ENCODE measurements at places on chromosomes 7 and 10.
A peak's percentile ranks its signal among the peaks of the same experiment; 100 is the strongest.

- no peak for DNase-seq
Observed at GRCh38 chr10:113304726-113305125, 248.1 kb upstream of the HABP2 start.

GRCh38 chr7:31251441-31251840 lies 89.1 kb downstream of the NEUROD6 start:
- DNase-seq = no peak

DNA sequence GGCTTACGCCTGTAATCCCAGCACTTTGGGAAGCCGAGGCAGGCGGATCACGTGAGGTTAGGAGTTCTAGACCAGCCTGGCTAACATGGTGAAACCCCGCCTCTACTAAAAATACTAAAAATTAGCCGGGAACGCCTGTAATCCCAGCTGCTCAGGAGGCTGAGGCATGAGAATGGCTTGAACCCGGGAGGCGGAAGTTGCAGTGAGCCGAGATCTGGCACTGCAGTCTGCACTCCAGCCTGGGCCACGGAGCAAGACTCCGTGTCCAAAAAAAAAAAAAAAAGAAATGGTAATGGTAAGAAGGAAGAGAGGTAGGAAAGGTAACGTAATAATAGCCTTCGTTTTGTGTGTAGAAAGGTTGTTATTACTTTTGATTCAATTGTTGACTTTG lies 1.2 kb downstream of the HSPA14 start:
- no peak for DNase-seq

DNA sequence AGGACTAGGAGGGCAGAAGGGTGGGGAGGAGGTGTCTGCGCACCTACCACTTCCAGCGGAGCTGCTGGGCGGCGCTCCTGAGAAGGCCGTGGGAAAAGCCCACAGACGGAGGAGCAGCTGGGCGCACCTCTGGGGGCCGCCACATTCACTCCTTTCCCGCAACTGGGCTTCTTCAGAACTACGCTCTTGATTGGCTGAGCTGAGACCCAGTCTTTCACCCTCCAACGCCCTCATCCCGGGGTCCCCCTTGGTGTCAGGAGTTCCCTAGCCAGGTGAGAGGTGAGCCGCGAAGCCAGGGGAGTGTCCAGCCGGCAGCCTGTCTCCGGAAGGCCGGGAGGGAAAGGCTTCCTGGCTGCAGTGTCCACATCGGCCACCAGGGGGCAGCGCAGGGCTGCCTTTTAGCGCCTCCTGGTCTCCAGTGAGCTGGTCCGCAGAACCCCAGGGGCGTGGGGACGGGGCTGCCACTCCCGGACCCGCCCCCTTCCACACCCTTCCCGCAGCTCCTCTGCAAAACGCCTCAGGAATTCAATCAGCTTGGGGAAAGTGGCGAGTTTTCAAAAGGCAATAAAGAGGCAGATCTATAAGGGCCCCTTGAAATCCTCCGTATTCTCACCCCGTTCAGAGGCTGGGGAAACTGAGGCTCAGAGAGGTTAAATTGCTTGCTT lies 98.8 kb downstream of the CHST15 start:
- DNase-seq = peak; percentile 53

GRCh38 chr7:121307021-121307574 lies 21.7 kb upstream of the WNT16 start:
- no peak for DNase-seq

GRCh38 chr7:80825499-80825898 lies 93.4 kb downstream of the SEMA3C start:
- DNase-seq = no peak

DNA sequence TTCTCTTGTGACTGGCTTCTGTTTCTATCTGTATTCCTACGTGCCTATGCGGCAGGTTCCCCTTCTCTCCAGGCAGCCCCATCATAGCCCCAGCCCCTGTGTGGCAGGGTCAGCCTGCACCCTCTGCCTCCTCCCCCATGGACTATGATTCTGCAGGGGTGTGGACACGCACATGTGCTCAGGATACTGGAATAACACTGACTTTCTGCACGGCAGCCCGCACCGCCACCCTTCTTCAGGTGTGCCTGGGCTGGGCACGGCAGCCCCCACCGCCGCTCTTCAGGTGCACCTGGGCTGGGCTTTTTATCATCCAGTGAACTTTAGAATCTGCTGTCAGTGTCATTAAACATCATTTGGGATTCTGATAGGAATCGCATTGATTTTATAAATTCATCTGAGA lies 202.6 kb upstream of the PPP2R2D start:
- DNase-seq = no peak

DNA sequence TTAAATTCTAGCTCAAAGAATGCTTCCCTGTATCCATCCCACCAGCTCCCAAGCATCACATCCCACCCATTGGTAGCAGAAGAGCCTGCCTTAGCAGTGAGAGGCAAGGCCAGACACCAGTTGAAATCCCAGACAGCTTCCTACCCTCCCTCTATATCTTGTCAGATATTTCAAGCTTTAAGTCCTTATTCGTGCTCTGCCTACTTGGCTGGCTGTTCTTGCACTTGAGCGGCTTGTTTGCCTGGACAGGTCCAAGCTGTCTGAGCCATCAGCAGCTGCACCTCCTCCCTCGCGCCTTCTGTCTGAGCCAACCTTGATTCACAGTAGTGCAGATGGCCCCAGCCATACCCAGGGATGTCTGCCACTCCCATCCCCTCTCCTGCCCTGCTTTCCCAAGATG lies 16.4 kb downstream of the LRRC4 start:
- no peak for DNase-seq
